ENCODE measurements at places on chromosomes 16 and 17. TPM values are rescaled to one million over a fixed set of nuclear protein-coding genes. Genes with fewer than 3 reads are reported as not detected.

DNA sequence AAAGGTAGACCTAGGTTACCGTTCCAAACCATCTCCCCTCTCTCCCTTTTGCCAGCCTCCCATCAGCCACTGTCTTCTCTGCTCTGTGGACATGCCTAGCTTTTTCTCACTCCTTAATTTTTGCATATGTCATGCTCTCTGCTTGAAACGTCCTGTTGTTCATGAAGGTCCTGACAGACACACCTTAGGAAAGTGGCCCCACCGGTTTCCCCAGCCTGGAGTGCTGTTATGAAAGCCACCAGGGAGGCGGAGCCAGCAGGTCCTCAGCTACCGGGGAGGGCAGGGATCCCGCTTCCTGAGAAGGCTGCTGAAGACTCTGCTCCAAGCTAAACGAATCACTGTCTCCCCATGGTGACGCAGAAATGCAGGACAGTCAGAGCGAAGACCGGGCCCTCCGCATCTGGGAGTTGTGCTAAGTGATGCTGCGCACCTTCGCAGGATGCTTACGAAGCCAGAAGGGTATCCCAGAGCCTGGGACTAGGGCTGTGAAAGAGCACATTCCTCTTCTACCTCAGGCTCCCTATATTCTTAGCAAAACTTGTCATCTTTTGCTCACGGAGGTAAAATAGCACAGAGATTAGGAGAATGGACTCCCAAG, 2.3 kb upstream of the SLC16A11 start:
- DNase-seq: no peak

- DNase-seq: no peak
Measured at GRCh38 chr17:57605675-57606105, 139.4 kb downstream of the CCDC182 start.

DNA sequence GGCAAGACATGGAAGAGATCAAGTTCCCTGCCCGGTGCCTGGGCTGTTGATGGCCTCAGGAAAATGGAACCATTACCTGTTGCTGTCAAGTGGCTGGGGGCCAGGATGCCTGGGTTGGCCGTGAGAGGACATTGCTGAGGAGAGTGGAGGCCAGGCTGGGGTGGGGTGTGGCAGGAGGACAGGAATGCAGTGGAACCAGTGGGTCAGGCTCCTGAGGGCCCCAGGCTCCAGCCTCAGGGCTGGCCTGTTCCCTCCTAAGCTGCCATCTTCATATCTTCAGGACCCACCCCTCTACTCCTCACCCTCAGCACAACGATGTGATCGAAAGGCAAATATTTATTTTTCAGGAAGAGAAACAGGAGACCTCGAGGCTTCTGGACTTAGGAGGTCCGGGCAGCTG, 8.5 kb upstream of the YPEL3 start:
- DNase-seq: no peak

GRCh38 chr17:4554441-4554996, 665 bp downstream of the MYBBP1A start:
- no peak for DNase-seq

GRCh38 chr16:77556201-77556873, 121.5 kb upstream of the ADAMTS18 start:
- no peak for DNase-seq

GRCh38 chr17:2855063-2855600, 58.9 kb downstream of the RAP1GAP2 start:
- no peak for DNase-seq

GRCh38 chr17:82234211-82235055, 5.6 kb downstream of the SLC16A3 start:
- DNase-seq: no peak

DNA sequence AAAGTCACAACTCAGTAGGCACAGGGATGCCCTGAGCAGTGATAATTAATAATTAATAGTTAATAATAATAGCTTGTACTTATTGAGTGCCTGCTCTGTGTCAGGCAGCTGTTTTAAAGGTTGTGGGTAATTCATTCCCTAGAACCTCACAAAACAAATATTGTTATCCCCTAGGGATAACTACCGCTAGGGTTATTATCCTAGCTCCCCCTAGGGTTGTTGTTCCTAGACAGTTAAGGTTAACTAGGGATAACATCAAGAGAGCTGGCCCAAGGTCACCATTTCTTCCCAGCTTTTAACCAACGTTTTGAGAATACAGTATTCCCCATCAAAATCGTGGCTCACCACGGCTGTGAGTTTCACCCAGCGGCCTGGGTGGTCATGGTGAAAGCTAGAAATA, 180.1 kb downstream of the PRKCB start:
- DNase-seq: no peak

- no peak for DNase-seq
Measured at GRCh38 chr16:50263940-50264929, 2.1 kb upstream of the ADCY7 start.

The UNC45B gene
- not detected for polyA plus RNA-seq

The HCRT gene
- not detected for polyA plus RNA-seq

The KRT33A gene
- polyA plus RNA-seq: not detected

The MYCBPAP gene
- 0.45 TPM for polyA plus RNA-seq

The IGF2BP1 gene
- not detected for polyA plus RNA-seq

The NLK gene
- 9.3 TPM for polyA plus RNA-seq

The KRTAP9-1 gene
- polyA plus RNA-seq: not detected

The TLCD3B gene
- not detected for polyA plus RNA-seq

The KSR1 gene
- polyA plus RNA-seq: 21.3 TPM

The C16orf74 gene
- 73.0 TPM for polyA plus RNA-seq

The RHBDF1 gene
- polyA plus RNA-seq: 0.42 TPM
